ENCODE measurements at places on chromosomes 3 and 15.

- no peak for DNase-seq
Measured at GRCh38 chr3:14785207-14786155, 33.3 kb upstream of the FGD5 start.

DNA sequence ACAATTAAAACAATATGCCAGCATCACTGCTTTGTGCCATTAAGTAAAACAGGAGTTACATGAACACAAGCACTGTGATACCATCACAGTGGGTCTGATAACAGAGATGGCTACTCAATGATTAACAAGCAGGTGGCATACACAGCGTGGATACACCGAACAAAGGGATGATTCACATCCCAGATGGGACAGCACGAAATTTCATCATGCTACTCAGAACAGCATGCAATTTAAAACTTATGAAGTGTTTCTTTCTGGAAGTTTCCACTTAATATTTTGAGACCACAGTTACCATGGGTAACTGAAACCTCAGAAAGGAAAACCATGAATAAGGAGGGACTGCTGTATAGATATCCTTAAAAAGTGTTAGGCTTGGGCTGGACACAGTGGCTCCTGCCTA lies 44.5 kb downstream of the SLC24A1 start:
- no peak for DNase-seq

DNA sequence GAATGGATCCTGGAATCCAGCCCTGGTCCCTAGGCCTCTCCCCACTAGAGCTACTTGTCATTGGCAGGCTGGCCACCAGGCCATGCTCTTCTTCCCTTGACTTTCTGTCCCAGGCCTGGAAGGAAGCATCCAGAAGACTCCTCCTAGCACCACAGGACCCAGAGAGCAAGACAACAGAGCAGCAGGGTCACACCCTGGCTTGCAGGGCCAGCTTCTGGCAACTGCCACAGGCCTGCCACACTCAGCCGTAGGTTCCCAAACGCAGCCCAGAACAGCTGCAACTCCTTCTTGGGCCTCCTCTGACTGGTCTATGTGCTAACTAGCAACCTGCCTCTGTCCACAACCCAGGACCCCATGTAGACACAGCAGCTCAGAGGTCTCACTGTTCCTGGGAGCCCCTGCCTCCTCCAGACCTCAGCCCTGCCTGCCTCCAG lies 36.8 kb upstream of the RPL32 start:
- no peak for DNase-seq

DNA sequence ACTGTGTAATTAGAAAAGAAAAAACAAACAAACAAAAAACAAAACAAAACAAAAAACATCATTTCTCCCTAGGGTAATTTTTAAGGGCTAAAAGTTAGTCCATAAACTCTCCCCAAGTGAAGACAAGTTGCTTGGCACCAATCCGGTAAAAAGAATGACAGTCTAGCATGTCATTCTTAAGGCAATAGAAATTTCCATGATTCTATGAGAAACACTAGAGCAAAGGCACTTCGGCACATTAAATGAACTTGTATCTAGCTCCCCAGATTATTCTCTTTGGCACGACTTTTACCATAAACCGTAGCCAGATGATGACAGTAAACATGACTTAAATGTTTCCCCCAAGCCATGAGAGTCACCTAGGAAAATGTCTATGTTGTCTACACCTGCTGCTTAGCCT lies 10.1 kb downstream of the COL8A1 start:
- DNase-seq, result no peak

DNA sequence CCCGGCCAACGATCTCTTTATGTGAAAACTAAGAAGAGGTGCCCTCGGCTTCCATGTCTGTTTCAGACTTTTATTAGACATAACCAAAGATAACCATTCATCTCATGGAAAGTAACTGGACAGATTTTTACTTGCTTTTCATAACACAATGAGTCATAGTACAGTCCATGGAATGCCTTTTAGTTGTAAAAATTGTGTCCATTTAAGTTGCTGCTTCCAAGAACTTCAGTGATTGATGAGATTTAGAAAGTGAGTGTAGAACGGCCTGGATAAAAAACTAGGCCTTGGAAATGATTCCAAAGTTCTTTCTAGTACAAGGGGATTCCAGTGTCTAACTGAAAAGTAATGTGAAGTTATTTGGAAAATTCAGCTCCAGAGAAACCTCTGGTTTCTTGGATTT lies 10.8 kb downstream of the EIF2AK4 start:
- no peak for DNase-seq

- no peak for DNase-seq
Measured at GRCh38 chr3:158352551-158352950, 218.4 kb upstream of the MLF1 start.

- DNase-seq, result no peak
Measured at GRCh38 chr3:71723452-71724170, 1.6 kb downstream of the EIF4E3 start.

- no peak for DNase-seq
Measured at GRCh38 chr15:60486742-60487141, 7.8 kb upstream of the ICE2 start.

DNA sequence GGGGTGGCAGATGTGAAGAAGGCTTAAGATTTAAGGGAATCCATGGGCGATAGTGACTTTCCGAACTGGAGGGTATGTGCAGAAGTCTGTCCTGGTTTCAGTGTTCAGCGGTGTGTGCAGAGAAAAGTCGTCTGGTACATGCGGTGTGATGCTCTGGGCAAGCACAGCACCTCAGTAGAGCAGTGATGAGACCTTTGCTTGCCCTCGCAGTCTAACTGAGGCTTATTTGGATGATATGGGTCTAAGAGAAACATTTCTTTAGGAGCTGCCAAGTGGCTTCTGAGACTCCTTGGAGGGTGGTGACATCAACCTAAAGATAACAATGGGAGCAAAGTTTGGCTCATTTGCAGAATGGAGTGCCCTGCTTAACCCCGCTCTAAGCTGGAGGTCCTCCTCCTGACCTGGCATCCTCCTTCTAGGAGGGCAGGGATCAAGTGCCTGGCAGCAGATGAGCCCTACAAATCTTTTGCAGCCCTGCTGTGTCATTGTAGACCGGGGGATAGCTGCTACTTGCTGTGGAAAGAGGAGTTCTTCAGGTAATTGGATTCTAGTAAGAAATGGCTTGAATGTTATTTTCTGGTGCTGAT lies 228.1 kb upstream of the AZI2 start:
- DNase-seq, result no peak

GRCh38 chr3:17680530-17680929 lies 61.9 kb downstream of the TBC1D5 start:
- no peak for DNase-seq

DNA sequence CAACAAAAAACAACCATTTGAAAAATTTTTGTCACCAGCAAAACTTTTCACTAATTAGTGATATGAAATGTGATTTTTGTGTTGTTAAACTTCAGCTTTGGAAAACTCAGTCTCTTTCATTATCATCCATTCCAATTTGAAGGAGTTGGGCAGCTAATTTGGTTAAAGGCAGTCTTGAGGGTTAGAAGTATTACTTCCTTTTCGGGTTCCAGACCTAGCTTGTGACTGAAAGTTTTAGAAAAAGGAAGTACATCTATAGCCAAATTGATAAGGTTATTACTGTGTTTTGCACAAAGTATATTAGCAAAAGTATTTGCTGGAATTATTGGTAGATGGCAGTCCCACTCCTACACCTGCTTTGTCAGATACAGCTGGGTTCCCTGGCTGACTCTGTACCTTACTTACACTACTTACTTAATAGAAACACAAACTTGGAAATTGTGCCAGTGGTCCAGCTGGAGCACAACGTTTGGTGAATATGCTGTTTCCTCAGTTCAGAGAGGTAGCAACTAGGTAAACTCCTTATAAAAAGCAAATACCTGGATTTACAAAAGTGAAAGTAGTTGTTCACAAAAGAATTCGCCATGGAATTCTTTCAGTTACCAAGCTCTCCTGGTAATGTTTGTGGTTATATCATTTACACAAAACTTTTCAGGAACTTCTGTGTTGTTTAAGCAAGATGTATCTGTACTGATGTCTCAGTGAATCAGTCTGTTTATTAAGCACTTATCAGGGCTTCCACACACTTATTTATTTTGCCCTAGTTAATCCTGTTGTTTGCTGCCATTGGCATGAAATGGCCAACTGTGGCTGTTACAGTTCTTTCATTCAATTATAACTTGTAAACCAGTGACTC lies 31.6 kb downstream of the TIPARP start:
- DNase-seq, result no peak

GRCh38 chr3:184259878-184260723 lies 1.3 kb downstream of the CAMK2N2 start:
- DNase-seq, result peak; percentile 42

DNA sequence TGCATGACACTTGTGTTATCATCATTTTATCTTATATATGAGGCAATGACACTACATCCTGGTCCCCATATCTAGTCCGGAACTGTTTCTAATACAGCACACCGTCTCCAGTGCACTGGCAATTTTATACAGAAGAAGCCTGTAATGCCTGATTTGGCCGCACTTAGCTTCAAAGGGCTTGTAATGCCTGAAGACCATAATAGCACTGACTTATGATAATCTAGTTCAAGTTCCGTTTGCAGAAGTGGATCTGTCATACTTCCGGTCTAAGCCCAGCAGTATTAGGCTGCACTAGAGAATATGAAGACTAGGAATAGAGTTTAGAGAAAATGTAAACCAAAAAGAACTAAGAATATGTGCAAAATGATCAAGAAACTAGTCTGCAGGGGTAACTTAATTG lies 1.3 kb downstream of the BNIP2 start:
- no peak for DNase-seq

GRCh38 chr15:99931703-99932603 lies 198.7 kb upstream of the LYSMD4 start:
- no peak for DNase-seq

- no peak for DNase-seq
Measured at GRCh38 chr3:119359476-119360326, 65.5 kb downstream of the ARHGAP31 start.

DNA sequence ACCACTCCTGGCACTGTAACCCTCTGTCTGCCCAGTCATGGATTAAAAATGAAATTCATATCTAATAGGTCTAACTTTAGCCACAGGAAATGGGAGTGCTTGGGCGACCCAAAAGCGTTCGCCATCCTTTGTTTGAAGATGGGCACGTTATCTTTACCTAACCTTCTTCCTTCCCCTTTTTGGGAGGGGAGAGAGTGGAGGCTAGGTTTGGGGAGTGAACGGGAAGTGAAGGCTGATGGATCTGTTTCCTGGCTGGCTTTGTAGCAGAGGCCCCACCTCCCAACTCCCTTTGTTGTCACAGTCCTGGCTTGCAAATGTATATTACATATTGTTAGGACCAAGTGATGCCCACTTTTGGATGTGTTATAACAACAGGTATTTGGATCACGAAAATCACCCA lies 98.1 kb upstream of the ARHGEF3 start:
- no peak for DNase-seq

GRCh38 chr15:55221090-55222011 lies 24.6 kb upstream of the RSL24D1 start:
- DNase-seq, result no peak

- no peak for DNase-seq
Measured at GRCh38 chr3:123660900-123661299, 76.0 kb upstream of the HACD2 start.

- DNase-seq, result no peak
Measured at GRCh38 chr15:98446083-98446482, 202.3 kb upstream of the IGF1R start.

GRCh38 chr3:159824333-159824732 lies 164.3 kb upstream of the IL12A start:
- no peak for DNase-seq

GRCh38 chr3:161333696-161334095 lies 37.6 kb downstream of the SPTSSB start:
- no peak for DNase-seq

DNA sequence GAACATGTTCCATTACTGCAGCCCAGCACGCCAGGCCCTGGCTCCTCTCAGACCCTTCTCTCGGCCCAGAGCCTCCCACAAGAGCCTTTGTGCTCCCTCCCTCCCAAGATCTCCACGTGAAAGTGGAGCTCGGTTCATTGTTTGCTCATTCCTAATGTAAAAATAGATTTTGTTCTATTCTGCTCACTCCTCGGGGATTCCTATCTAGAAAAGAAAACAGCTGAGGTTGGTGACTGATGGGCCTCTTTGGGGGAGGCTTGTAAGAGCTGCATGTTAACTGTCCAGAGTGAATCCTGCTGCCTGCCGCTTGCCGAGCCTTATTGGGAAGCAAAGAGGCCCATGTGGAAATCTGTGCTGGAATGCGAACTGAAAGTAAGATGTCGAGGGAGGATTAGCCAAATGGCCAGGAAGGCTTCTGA lies 267.1 kb downstream of the LRTM1 start:
- DNase-seq, result no peak

- DNase-seq, result no peak
Measured at GRCh38 chr3:49173792-49174170, 2.4 kb downstream of the KLHDC8B start.

DNA sequence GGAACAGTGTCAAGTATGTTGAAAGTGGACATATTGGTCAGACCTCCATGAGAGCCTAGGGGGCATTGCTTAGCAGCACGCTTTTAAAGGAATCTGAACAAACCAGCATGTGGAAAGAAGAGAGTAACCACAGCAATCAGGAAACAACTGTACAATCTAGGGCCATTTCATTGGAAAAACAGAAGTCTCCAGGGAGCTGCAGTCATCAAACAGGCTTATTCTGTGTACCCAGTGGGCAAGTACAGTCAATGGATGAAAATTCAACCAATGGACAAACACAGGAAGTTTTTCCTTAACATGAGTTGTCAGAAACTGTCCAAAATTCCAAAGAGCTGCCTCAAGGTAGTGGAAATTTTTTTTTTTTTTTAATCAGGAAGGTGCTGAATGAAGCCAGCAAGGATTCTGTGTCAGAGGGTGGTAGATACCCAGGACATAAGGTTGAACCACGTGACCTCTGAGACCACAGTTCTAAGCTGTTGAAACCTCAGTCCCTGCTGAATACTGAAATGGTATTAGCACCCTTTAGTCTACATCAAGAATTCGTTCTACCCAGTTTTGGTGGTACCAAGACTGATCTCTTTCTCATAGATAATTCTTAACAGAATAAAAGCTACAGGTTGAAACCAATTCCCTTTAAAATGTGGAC lies 4.4 kb upstream of the DLG1 start:
- no peak for DNase-seq

- DNase-seq, result no peak
Measured at GRCh38 chr3:31290046-31290445, 242.7 kb upstream of the STT3B start.

DNA sequence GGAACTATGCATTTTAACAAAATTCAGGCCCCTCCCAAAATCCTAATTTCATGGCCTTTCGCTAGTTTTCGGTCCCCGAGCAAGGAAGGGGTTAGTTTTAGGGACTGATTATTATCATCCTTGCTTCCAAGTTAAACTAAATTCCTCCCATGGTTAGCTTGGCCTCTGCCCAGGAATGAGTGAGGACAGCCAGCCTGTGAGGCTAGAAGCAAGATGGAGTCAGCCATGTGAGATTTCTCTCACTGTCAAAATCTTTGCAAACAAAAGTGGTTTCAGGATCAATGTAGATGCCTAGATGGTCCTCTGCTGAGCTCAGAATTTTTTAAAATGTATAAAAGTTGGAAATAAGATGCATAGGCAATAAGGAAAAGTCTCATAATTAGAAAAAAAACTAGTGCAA lies 208.9 kb downstream of the RSL24D1 start:
- no peak for DNase-seq

- no peak for DNase-seq
Measured at GRCh38 chr3:128996200-128996599, 2.3 kb upstream of the CFAP92 start.

All from stimulated activated CD4-positive, alpha-beta T cell treated with anti-CD3 and anti-CD28 coated beads, Interleukin-15, amount 100 ng/mL, for 1 hour (primary cell).